Inflammatory macrophage treated with lipopolysaccharide for 4 hours (primary cell): ENCODE measurements at places on chromosomes 5 and 9.

GRCh38 chr5:131609774-131610173 is 25.3 kb downstream of the RAPGEF6 start:
- no peak for DNase-seq

- peak; percentile 8 for DNase-seq
These were observed 51.4 kb downstream of the COL23A1 start for GRCh38 chr5:178538741-178539229.

GRCh38 chr5:8295141-8295540 is 426.2 kb downstream of the MTRR start:
- DNase-seq: no peak

DNA sequence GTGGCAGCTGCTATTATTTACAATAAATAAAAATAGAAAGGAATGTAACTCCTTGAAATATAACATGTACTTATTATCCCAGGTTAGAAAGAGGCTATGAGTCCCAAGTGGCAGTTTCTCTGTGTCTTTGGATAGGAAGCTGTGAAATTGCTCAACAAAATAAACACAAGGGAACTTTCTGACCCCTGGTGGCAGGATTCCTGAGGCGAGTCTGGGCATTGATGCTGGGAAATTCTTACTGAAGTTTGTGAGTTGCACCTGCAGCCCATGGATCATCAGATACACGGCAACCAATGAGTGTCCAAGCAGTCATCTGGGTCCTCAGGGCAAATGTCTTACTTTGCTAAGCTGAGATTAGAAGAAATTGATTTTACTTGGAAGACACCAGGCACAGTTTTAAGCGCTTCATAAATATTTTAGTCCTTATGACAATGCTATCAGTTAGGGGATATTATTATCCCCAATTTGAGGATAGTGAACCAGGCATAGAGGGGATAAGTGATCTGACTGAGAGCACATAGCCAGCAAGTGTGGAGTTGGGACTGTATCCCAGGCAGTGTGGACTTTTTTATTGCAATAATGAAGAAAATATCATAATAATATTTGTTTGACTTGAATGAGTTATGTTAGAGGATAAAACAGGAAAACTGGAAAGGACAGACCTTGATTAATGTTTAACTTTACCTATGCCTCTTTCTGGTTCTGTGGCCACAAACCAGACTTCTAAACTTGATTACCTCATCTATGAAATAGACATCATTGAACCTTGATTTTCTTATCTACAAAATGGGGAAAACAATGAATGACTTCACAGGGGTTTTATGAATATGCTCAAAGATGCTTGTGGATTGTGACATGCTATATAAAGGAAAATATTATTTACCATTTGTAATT is 265.5 kb upstream of the ADAMTSL1 start:
- no peak for DNase-seq

GRCh38 chr5:33721491-33722200 is 170.1 kb downstream of the ADAMTS12 start:
- DNase-seq: no peak

- no peak for DNase-seq
These were observed 94.1 kb downstream of the PLK2 start for GRCh38 chr5:58365791-58366190.

GRCh38 chr5:8020861-8021514 is 152.0 kb downstream of the MTRR start:
- DNase-seq: no peak

GRCh38 chr9:5446451-5447236 is 3.7 kb upstream of the CD274 start:
- DNase-seq: peak; percentile 48

DNA sequence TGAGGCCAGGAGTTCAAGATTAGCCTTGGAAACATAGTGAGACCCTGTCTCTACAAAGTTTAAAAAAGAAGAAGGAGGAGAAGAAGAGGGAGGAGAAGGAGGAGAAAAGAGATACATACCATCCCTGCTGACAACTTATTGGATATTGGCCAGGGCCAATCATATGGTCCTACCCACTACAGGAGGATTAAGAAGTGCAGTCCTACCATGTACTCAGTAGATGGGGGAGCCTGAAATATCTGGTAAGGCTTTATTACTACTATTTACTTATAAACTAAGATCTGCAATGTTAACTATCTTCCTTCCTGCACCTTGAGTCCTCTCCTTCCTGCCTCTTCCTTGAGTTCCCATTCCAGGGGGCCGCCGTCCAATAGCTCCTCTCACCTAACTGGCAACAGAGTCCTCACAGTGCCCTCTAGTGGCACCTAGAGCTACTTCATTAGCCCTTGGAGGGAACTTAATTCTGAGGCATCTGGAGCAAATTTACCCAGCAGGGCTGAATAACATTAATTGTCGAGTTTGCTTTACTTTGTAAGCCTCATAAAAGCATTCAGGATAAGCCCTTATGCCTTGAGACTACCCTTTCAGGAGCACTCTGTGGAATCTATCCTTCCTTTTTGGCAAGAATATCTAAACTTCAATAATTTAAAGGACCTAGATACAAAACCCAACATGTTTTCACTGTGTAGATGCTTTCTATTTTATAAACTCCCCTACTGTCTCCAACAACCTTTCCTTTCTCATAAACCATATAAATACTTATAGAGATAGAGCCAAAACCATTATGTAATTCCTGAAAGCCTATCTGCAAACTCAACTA is 39.1 kb upstream of the RANBP6 start:
- peak; percentile 66 for DNase-seq

DNA sequence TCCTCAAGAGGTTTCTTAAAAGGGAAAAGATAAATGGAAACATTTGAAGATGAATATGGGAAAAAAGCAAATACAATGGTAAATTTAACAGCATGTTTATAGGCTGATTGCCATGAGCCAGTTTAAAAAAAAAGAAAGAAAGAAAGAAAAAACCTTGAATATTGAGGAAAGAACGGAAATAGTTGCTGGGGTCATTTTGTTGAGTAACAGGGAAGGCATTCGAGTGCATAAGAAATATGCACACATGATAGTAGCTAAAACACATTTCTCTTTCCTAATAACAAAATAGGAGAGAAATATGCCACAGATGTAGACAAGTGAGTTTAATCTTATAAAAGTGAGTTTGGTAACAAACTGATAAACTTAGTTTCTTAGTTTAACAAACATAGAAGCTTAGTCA is 864.6 kb upstream of the ACO1 start:
- DNase-seq: no peak

- no peak for DNase-seq
These were observed 37.0 kb upstream of the RPS23 start for GRCh38 chr5:82314964-82315758.

- no peak for DNase-seq
These were observed 92.6 kb downstream of the EFNA5 start for GRCh38 chr5:107578051-107578635.

DNA sequence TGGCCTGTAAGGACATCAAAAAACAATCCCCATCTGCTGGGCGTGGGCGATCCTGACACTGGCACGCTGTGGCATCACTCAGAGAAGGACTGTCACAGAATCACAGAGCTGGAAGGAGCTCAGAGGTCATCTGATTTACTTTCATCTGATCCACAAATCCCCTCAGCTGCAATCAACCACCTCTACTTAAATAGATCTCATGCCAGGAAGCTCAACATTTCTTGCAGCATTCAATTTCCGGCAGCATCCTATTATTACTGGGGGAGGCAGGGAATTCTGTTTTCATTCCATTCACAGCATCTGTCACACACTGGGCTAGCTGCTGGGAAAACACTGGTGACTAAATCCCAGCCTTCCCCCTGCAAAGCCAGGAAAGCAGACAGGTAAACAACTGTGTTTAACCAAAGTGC is 38.3 kb downstream of the RETREG1 start:
- DNase-seq: no peak

DNA sequence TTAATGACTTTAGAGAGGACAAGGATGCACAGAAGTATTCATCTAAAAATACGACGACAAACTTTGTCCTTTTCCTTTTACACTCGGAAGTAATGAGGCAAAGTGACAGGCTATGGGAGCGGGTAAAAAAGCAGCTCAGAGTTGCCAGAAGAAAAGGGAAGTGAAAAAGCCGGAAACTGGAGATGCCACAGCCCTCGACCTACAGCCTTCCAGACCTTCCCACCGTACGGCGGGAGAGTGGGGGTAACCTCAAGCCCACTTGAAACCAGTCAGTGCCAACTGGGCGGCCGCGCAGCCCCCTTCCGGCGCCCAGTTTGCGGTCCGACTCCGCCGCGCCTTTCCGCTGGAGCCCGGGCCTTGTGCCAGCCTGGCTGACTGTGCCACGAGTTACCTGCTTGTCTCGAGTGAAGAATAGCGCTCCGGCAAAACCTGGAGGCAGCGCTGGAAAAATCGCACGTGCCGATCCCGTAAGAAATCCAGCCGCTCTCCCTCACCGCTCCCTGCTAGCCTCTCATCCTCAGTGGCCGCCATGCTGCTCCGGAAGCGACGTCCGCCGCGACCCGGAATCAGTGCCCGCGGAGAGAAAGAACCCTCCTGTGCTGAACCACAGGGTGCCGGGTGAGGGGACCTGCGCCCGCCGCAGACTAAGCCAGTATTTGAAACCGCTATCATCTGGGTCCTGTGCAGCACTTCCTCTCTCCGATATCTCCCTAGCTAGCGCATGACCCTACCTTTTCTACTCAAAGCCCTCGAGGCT is at the start of gene PGGT1B:
Gene PGGT1B, minus strand, starts transcription at position 557 of the 757 bp plus-strand sequence. Its CDS starts 26 bp downstream, at position 531.
- DNase-seq: peak; percentile 79

DNA sequence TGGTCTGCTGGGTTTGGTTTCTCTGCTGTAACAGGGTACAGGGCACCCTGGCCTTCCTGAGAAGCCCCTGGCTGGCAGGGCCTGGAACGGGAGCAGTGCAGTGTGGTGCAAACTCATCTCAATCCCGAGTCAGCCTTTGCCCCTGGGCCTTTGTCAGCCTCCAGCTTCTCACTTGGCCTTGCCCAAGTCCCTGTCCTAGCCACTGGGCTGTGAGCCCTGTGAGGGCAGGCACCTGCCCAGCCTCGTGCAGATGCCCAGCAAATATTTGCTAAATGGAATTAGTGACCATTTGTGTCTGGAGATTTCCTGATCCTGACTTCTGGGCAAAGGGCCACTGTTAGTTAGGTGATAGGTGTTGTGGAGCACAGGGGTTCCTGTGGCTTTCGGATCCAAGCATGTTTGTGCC is 13.0 kb downstream of the RGS3 start:
- DNase-seq: no peak

GRCh38 chr5:77698920-77699319 is 60.4 kb upstream of the OTP start:
- DNase-seq: no peak

GRCh38 chr9:5953743-5954707 is 61.4 kb downstream of the RANBP6 start:
- no peak for DNase-seq

DNA sequence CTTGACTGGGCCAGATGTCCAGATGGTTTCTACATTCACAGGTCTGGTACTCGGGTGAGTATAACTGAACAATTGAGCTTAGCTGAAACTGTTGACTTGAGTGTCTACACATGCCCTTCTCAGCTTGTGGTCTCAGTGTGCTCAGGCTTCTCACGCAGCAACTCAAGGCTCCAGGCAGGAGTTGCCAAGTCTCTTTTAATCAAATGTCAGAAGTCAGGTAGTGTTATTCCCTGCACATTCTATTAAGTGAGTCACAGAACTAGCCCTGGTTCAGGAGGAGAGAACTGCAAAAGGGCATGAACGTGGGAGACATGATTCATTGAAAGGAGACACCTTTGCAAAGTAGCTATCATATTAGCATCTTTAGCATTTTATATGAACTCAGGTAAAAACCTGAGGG is 199.3 kb upstream of the ACTBL2 start:
- DNase-seq: no peak

- no peak for DNase-seq
These were observed 13.7 kb downstream of the MYO10 start for GRCh38 chr5:16922430-16922829.

GRCh38 chr5:143118222-143118621 is 285.3 kb downstream of the NR3C1 start:
- peak; percentile 79 for DNase-seq

DNA sequence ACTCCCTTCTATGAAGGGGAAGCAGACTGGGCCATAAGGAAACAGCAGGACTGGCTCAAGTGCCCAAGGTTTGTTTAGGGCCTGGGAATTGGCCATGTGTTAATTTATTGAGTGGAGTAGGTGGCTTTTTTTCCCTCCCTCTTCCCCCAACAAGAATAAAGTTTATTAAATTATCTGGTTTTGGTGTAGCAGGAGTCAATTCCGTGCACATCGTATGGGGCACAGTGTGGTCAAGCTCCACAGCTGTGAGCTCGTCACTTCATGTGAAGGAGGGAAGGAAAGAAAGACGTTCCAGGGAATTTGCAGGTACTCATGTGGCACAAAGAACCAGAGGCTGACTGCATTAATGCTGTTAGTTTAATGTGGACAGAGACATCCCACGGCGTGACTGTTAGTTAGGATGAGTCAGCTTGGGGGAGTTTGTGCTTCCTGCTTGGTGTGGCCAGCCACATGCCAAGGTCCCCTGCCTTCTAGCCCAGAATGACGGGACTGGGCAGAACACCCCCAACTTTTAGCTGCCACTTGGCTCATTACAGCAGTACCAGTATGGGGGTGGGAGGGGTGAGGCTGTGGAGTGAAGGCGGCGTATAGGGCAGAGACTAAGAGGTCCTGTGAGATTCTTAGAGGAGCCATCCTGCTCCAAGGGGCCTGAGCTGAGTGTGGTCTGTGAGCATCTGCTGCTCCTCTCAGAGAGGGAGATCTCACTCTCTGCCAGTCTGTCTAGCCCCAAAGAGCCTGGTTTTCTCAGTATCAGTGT is 33.2 kb downstream of the CSF1R start:
- peak; percentile 89 for DNase-seq

- no peak for DNase-seq
These were observed 243.6 kb downstream of the FANCC start for GRCh38 chr9:95073918-95074317.

DNA sequence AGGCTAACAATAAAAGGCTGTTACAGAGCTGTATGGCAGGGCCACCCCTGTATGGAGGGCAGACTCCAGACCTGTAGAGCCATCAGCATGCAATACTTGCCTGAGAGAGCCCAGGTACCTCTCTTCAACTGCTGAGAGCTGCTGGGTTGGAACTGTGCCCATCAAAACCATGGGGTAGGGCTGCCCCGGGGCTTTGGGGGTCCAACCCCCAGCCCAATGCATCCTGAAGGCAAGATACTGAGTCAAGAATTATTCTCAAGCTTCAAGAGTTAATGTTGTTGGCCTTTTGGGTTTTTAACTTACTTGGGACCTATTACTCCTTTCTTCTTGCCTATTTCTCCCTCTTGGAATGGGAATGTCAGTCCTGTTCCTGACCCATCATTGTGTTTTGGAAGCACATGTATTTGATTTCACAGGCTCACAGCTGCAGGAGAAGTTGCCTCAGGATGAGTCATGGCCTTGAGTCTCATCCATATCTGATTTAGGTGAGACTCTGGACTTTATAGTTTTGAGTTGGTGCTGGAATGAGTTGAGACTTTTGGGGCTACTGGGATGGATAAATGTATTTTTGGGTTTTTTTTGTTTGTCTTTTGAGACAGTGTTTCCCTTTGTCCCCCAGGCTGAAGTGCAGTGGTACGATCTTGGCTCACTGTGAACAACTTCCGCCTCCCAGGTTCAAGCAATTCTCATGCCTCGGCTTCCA is 21.0 kb upstream of the CDK7 start:
- DNase-seq: no peak

GRCh38 chr9:30677221-30677620 is 1707.2 kb upstream of the ACO1 start:
- no peak for DNase-seq
